ENCODE measurements at places on chromosomes 5 and 9.
A peak's percentile ranks its signal among the peaks of the same experiment; 100 is the strongest.

GRCh38 chr5:93278896-93279295, 302.1 kb downstream of the NR2F1-AS1 start:
- H3K27me3 ChIP-seq: no peaks in the 10 kb centered on the region
- H3K27ac ChIP-seq: no peak overlapping the region
- H3K4me1 ChIP-seq: peaks cover 6% of the 10 kb centered on the region
- DNase-seq: no peak

DNA sequence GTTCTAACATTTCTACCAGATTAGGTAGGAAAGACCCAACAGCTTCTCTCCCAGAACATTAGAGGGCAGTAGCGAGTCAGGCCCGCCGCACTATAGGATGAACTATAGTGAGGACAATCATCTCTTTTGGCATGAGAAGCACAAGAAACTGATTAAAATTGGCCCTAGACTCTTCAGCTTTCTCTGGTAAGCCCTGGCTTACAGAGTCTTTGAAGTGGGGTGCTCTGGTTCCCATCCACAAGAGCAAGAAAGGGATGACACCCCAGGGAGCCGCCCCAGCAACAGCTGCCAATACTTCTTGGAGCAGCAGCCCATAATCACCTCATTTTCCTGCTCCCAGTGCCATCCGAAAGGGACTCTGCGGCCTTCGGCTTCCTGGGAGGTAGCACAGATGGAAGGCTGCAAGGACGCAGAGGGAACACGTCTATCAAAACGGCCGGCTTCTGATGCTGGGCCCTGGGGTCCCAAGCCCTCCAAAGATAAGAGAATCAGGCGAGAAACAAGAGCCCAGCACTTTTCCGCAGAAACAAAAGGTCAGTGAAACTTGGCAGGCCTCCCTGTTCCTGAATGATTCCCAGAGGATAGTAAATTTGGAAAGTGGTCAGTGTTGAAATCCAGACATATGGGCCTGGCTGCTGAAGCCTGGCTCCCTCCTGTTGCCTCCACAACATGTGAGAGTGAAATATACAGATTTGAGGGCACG, 69.3 kb downstream of the HSD17B3 start:
- H3K4me3 ChIP-seq: no peak overlapping the region
- H3K27ac ChIP-seq: no peak overlapping the region
- DNase-seq: peak; percentile 14

DNA sequence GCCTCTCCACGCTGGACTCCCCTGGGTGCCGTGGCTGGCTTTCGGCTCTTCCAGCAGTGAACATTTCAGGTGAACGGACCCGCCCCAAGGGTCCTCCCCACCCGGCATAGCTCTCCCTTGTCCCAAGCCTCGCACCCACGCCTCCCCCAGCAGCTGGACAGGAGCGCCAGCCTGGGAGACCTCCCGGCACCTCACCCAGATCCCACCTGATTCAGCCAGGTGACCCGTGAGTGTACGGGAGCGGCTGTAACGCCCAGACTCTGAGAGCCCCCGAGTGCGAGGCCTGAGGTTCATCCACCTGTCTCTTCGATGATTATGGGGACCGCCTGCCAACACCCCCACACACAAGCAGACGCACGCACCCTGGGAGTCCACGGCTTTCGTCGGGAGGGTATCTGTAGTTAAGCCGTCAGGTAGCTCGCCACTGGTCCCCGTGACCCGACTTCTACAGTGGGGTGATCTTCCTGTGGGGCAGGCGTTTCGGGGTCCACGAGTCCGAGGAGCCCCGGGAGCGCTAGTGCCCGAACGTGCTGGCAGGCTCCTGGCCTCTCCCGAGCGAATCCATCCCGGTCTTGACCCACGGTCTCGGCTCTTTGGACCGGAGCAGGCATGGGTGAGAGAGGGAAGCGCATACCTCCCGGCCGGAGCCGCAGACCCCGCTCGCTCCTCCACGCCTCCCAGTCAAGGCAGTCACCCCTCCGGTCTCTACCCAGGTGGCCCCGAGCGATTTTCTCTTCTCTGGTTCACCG, 14.9 kb downstream of the TRIM7 start:
- H3K4me1 ChIP-seq: peaks cover 22% of the 10 kb centered on the region
- H3K27ac ChIP-seq: no peak overlapping the region
- H3K27me3 ChIP-seq: no peaks in the 10 kb centered on the region

DNA sequence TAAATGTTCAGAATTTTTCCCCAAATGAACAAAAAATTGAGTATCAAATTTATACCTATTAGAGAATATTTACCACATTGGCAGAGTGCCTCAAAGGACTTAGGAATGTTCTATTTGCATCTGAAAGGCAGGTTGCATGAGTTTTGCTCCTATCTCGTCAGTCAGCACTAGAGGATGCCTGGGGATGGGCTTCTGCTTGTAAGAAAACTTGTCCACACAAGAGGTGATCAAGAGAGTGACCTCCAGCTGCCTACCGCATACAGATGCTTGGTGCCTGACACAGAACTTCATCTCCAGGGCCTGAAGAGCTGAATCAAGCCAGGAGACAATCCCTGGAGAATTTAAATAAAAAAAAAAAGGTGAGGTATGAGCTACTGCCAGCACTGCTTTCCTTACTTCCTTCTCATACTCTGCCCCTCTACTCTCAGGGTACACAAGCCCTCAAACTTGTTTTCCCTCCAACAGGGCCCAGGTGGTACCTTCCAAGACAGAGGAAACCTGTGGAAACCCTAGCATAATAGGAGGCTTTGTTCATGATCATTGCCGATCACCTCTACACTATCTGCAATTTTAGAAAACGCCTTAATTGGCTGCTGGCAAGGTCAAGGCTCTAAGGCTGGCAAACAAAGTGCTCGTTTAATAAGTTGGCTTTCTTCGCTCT, 166.6 kb downstream of the ELAVL2 start:
- no peak for DNase-seq
- H3K27ac ChIP-seq: no peak overlapping the region
- no peak overlapping the region for H3K4me3 ChIP-seq
- no peaks in the 10 kb centered on the region for H3K36me3 ChIP-seq
- H3K4me1 ChIP-seq: no peaks in the 10 kb centered on the region

DNA sequence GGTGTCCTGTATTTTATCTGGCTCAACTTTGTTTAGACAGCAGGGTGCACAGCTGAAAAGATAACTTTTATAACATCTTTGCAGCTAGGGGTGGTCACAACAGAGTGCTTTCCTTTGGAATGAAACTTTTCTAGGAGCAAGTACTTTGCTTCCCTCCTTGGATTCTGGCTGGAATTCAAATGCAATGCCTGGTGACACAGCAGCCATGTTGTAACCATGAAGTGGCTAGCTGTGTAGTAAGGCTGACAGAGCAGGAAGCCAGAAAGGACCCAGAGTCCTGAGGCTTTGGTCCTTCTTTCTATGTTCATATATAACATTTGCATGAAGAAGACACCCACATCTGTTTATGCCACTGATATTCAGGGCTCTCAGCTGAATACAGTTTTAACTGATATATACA, 48.1 kb downstream of the TENT4A start:
- H3K4me3 ChIP-seq: no peak overlapping the region
- H3K27ac ChIP-seq: no peak overlapping the region
- H3K36me3 ChIP-seq: peaks cover 3% of the 10 kb centered on the region
- peaks cover 6% of the 10 kb centered on the region for H3K4me1 ChIP-seq
- DNase-seq: no peak

DNA sequence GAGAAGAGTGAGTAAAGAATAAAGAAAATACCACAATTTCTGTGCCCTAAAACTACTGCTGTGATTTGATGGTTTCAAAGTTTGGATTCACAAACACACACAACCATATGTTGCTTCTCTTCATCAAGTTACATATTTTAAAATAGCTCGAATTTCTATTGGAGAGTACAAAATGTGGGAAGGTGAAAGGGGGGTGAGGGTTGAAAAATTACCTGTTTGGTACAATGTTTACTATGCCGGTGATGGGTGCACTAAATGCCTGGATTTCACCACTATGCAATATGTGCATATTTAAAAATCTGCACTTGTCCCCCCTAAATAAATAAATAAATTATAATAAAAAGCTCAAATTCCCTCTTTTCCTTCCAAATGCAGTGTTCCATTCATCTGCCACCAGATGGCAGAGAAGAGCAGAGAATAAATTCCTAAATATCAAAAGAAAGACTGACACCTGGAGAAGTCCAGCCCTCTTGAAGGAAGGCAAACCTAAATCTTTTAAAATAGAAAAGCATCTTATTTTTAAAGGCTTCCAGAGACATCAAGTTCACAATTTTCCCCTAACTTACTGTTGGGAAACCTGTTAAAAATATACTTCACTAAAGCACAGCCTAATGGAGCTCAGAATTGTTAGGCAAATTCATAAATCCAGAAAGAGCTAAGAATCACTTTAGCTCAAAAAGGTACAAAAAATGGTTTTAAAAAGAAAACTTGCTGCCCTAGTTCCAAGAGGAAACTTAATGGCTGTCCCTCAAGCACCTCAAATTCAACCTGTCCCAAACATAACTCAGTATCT, 24.8 kb upstream of the HNRNPA0 start:
- DNase-seq: peak; percentile 7
- no peak overlapping the region for H3K27ac ChIP-seq
- H3K4me3 ChIP-seq: no peak overlapping the region
- no peaks in the 10 kb centered on the region for H3K4me1 ChIP-seq

- no peak overlapping the region for H3K4me3 ChIP-seq
- no peak for DNase-seq
- no peaks in the 10 kb centered on the region for H3K4me1 ChIP-seq
- no peaks in the 10 kb centered on the region for H3K36me3 ChIP-seq
- no peak overlapping the region for H3K27ac ChIP-seq
Measured at GRCh38 chr5:126189862-126190261, 233.3 kb upstream of the GRAMD2B start.

- no peaks in the 10 kb centered on the region for H3K4me1 ChIP-seq
- no peak overlapping the region for H3K27ac ChIP-seq
- no peak overlapping the region for H3K4me3 ChIP-seq
- no peak for DNase-seq
- no peaks in the 10 kb centered on the region for H3K27me3 ChIP-seq
Measured at GRCh38 chr5:59553992-59554391, 339.5 kb downstream of the PDE4D start.

- no peaks in the 10 kb centered on the region for H3K27me3 ChIP-seq
- H3K4me3 ChIP-seq: no peak overlapping the region
- no peaks in the 10 kb centered on the region for H3K36me3 ChIP-seq
- no peak for DNase-seq
- no peak overlapping the region for H3K27ac ChIP-seq
Measured at GRCh38 chr5:10133830-10134229, 115.9 kb downstream of the ATPSCKMT start.

DNA sequence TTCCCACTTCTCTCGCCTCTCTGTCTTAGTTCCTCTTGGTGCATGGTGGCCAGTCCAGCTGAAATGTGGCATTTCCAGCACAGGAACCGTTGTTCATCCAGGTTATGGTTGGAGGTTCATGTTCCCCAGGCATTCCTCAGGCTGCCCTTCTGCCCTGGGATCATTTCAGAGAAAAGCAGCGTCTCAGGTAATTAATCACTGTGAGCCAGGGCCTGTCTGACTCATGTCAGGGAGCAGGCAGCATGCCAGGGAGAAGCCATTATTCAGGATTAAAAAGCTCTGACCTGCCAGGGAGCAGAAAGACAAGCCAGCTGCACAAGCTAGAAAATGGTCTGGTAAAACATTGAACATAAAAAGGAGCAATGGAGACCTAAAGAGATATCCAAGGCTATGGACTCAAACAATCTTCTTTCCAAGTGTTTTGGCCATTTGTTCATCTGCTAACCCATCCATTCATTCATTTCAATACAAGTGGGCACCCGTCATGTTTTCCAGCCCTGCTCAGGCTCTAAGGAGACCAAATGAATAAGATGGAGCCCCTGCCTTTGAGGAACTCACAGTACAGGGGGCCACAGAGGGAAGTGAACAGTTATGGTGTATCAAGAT, 241.4 kb downstream of the DRD1 start:
- H3K27ac ChIP-seq: no peak overlapping the region
- H3K4me3 ChIP-seq: no peak overlapping the region
- no peaks in the 10 kb centered on the region for H3K36me3 ChIP-seq
- peak; percentile 79 for DNase-seq
- peaks cover 4% of the 10 kb centered on the region for H3K27me3 ChIP-seq

GRCh38 chr9:130058887-130059286, 5.2 kb downstream of the GPR107 start:
- peaks cover 5% of the 10 kb centered on the region for H3K4me1 ChIP-seq
- no peak for DNase-seq
- no peak overlapping the region for H3K4me3 ChIP-seq
- H3K27ac ChIP-seq: no peak overlapping the region
- no peaks in the 10 kb centered on the region for H3K27me3 ChIP-seq

GRCh38 chr5:5787373-5787772, 364.9 kb downstream of the ICE1 start:
- H3K4me1 ChIP-seq: no peaks in the 10 kb centered on the region
- H3K4me3 ChIP-seq: no peak overlapping the region
- no peaks in the 10 kb centered on the region for H3K36me3 ChIP-seq
- DNase-seq: no peak
- H3K27me3 ChIP-seq: no peaks in the 10 kb centered on the region

GRCh38 chr5:168784454-168784853, 205.3 kb upstream of the PANK3 start:
- H3K36me3 ChIP-seq: no peaks in the 10 kb centered on the region
- peaks cover 10% of the 10 kb centered on the region for H3K4me1 ChIP-seq
- no peak overlapping the region for H3K27ac ChIP-seq
- H3K27me3 ChIP-seq: no peaks in the 10 kb centered on the region

DNA sequence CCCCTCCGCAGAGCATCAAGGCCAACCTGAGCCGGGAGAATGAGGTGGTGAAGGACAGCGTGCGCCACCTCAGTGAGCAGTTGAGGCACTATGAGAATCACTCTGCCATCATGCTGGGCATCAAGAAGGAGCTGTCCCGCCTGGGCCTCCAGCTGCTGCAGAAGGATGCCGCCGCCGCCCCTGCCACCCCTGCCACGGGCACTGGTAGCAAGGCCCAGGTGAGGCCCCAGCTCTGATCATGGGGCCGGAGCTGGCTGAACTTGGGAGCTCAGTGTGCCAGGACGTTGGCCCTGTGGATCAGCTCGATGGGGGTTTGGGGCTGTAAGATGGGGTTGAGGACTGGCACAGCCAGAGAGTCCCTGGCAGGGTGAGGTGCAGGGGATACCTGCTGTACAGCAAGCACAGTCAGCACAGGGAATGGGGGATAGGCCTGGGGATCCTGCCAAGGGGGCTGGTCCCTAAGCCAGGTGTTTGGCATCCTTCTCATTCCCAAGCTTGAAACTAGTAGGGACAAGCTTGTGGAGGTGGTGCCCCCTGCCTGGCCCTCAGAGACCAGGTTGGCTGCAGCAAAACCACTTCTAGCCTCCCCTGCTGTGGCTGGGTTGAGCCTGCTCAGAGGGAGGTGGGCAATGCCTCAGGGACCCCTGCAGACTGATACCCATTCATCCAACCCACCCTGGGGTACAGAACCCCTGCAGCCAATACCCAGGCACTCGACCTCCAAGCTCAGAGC, 22.5 kb downstream of the OLFML2A start:
- no peaks in the 10 kb centered on the region for H3K36me3 ChIP-seq
- H3K4me3 ChIP-seq: no peak overlapping the region
- H3K27me3 ChIP-seq: no peaks in the 10 kb centered on the region

GRCh38 chr5:204462-204861, 13.2 kb downstream of the LRRC14B start:
- no peaks in the 10 kb centered on the region for H3K36me3 ChIP-seq
- peaks cover 23% of the 10 kb centered on the region for H3K4me1 ChIP-seq
- DNase-seq: no peak
- no peaks in the 10 kb centered on the region for H3K27me3 ChIP-seq
